ENCODE measurements at places on chromosomes 3 and 15.
A peak's percentile ranks its signal among the peaks of the same experiment; 100 is the strongest.

DNA sequence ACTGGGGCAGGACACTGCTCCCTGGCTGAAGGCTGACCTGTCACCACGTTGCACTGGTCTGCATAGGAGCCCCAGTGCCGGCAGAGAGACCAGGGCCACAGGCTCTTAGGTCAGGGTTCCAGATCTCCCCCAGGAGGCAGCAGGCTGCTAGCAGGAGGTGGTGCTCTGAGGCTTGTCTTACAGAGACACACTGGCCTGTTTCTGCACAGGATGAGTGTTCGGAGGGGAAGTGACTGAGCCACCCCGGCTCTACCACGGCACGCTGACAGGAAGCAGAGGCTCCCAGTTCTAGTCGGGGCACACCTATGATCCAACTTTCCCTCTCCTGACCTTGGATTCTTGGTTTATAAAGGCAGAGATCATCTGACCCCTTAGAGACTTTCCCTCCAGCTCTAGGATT is 8.6 kb downstream of the FBXL22 start:
- DNase-seq, result no peak

- DNase-seq, result no peak
Observed at GRCh38 chr3:189911001-189911400, 209.7 kb downstream of the P3H2 start.

GRCh38 chr3:119349354-119350041 is 55.3 kb downstream of the ARHGAP31 start:
- no peak for DNase-seq

- no peak for DNase-seq
Observed at GRCh38 chr15:47326410-47327333, 390.6 kb upstream of the SEMA6D start.

- no peak for DNase-seq
Observed at GRCh38 chr3:86056962-86057361, 934.0 kb downstream of the VGLL3 start.

DNA sequence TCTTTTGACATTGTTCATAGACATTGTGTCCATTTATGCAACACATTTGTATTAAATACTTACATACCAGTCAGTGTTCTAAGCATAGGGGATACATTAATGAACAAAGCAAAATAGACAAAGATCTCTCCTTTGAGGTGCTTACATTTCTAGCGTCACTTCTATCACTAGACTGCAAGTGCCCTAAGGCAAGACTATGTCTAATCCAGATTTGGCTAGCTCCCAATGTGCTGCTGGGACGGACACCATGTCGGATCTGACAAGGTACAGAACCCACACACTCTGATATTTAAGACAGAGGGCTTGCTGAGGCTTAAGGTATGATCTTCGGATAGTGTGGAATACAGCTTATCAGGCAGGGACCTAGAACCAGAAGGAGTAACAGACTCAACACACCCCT is 41.4 kb downstream of the MYLK start:
- DNase-seq, result no peak

DNA sequence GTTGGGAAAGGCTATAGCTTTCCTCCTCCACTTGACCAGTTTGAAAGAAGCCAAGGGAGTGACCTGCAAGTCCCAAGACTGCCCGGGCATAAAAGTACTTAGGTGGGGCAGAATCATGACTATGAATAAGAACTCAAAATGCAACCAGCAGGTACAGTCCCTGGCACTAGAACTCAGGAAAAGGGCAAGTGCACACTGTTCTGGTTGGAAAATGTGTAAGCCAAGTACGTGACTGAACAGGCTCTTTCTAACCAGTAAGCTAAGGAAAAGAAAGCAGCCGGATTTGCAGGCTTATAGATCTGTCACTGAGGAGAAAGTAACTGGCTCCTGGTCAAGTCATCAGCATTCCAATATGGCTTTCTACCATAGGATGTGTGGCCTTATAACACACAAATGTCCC is 101.2 kb upstream of the SLC4A7 start:
- DNase-seq, result no peak

DNA sequence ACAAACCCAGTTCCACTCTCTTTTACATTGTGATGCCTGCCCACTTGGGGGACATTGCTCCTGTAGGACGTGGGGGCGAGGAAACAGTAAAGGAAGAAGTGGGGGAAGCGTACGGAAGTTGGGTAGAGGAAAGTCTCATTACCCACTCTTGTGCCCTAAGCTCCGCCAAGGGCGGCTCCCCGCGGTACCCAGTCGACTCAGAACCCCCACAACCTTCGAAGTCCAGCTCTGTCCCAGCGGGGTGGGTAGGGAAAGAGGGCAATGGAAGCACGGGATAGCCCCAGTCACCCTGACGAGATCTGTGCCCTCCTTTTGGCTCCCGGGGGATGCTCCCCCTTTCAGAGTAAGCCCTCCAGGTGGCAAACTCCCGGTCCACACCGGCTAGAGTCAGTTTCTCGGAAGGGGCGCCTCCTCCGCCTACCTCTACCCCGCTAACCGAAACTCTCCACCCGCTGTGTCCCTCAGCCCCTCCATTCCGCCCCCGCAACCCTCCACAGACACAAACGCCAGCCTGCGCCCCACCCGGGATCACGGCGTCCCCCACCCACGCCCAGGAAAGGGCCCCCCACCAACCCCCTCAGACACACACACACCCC is 527 bp downstream of the CSNK1G1 start:
- DNase-seq, result no peak

DNA sequence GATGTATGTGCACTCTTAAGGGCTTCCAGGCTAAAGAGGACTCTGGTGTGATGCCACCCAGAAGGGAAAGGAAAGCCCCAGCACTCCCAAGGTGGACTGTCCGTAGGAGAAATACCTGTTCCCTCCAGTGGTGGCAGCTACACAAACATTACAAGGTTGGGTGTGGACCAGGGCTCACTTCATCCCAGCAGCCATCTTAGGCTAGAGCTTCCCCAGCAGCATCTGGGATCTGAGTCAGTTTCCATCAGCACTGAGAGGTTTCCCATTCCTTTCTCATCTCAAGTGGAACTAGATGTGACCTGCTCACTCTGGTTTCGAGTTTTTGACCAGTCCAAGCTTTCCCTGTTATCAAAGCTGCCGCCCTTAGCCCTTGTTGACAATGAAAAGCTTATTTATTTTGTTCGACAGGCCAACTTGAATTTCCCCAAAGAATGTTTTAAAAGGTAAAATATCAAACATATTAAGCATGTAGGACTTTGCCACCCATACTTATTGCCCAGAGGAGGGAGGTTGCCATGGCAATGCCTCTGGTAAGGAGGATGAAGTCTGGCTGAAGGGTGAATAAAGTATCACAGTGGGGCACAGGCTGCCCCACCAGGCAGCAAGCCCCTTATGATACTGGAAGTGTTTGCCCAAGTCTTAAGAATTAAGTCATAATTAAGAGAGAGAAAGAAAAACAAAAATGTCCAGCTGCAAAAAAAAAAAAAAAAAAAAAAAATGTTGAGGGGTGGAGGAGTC is 28.9 kb downstream of the CLDN18 start:
- DNase-seq, result no peak

GRCh38 chr3:155581579-155581978 is 163.3 kb downstream of the PLCH1 start:
- DNase-seq, result peak; percentile 22

GRCh38 chr3:17039594-17039993 is 154.8 kb downstream of the PLCL2 start:
- peak; percentile 8 for DNase-seq

DNA sequence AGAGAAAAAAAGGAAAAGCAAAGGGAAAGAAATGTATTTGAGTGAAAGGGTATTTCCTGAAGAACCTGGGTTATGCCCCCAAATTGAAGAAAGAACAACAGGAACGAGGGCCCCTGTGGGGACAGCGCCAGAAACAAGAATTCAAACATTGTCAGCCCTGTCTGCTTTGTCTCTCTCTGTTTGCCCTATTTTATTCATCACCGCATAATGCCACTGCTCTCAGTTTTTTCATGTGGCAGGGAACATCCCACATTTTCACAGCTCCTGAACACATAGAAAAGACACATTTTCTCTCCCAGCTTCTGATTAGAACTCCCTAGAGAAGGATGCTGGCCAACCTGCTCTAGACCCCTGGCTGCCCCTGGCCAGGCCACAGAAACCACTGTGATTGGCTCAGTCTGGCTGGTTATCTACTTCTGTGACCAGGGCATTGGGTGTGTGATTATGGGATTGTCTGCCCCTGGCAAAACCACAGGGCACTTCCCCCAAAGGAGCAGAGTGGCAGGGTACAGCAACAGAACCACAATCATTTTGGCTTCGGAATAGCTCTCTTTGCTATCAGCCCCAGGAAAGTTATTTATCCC is 31.3 kb upstream of the CCDC54 start:
- DNase-seq, result no peak

- DNase-seq, result no peak
Observed at GRCh38 chr15:35195649-35196048, 110.6 kb upstream of the NANOGP8 start.

DNA sequence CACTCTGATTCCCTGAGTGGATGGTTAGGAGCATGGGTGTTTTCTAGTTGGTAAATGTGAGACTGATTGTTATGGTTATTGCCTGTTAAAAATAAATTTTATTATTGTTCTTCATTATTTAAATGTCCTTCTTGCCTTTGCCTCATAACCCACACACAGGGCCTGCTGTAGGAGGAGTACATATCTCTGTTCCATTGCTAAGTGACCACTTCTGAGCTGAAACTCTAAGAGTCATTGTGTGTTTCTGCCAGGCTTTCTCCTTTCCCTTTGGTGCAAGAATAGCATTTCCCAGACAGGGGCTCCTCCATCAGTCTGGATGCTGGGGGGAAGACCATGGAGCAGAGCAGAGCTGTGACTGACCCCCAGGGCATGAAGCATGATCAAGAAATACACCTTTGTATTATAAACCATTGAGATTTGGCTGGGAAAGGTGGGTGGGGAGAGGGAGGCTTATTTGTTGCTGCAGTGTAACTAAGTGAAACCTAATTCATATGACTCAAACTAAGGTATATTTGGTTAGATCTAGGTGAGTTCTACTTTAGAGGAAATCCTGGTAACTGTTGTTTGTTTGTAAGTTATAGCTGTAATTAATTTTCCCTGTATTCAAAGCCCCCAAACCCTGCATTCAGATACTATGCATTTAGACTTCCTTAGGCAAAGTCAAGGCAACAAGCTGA is 137.4 kb downstream of the TGFBR2 start:
- DNase-seq, result no peak

GRCh38 chr3:50676031-50676705 is 1.4 kb downstream of the DOCK3 start:
- DNase-seq, result no peak

DNA sequence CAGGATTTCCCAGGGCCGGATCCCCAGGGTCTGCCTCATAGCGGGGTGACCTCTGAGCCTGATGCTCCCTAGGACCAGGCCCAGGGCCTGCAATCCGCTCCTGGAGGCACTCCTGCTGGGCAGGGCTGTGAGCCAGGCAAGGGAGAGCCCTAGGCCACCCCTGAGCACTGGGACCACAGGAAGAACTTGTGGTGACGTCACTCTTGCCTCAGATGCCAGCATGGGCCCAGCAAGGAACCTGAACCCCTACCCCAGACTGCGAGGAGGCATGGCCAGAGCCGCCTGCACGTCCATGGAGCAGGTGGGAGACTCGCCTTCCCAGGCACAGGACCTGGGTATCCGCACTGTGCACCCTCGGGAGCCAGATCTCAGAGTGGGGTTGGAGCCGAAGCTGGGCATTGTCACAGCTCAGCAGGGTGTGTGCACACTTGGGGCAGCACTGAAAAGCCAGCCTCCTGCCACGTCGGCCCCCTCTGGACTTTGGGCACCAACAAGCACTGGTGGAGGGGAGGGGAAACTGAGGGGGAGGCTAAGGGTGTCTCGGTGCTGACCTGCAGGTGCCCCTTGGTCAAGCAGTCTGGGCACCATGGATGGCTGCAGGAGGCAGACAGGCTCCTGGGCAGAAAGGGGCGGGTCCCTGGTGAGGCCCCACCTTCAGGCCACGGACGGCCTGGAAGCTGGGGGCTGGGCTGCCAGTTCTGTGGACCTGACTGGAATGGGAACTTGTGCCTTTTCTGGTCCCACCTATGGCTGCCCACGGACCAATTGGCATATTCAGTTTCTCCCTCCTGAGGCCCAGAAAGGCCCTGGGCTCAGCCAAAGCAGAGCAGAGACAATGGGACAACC is 49.3 kb downstream of the SLC6A20 start:
- DNase-seq, result peak; percentile 4

GRCh38 chr3:152097120-152097519 is 171.6 kb upstream of the MBNL1 start:
- DNase-seq, result no peak

GRCh38 chr3:170585937-170586310 is at the start of gene SLC7A14:
TSS of gene SLC7A14 (minus strand) at chr3:170586075. CDS start at chr3:170526936, 59,139 bp downstream.
- DNase-seq, result no peak

DNA sequence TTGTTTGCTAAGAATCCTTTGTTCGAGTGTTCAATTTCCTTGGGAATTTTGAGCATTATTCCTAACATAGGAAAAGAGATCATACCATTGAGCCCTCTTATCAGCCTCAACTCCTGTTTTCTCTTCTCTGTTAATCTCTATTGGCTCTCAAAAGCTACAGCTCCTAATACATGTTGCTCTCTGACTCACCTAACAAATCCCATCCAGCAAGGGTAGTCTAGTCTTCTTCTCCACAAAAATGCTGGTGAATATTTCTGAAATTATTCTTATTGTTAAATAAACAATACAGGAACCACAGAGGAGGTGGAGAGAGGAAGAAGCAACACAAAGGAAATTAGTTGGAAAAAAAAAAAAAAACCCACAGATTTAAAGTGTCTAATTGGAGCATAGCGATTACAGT is 325.8 kb upstream of the NAALADL2 start:
- DNase-seq, result no peak

- DNase-seq, result no peak
Observed at GRCh38 chr3:43132870-43133636, 27.2 kb upstream of the POMGNT2 start.

DNA sequence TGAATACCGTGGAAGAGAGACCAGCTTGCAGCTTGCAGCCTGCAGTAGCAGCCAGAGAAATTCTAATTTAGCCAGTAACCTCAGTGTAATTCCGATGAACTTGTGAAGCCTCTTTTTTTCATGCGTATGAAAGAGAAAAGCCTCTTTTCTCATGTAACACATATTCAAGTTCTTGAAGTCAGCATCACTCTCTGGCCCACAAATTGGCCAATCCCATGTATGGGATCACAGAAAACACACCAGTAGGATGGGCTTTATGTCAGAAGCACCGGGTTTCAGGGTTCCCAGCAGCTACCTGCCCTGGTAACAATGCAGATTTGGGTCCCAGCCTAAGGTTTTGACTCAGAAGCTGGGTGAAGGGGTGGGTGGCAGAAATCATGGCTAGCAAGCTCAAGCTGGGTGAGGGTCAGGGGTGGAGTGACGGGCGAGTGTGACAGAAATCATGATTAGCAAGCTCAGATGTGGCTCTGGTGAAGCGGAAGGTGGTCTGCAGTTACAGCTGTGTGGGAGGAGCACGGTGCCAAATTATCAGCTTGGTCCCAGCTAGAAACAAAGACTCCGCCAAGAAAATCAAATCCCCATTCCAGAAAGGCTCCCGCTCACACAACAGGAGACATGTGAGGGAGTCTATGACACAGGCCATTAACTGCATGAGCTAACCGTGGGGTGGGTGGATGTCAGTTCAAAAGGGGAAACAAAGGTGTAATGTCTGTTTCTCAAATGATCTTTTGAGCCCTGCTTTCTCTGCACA is 86.6 kb downstream of the SNRK start:
- no peak for DNase-seq

DNA sequence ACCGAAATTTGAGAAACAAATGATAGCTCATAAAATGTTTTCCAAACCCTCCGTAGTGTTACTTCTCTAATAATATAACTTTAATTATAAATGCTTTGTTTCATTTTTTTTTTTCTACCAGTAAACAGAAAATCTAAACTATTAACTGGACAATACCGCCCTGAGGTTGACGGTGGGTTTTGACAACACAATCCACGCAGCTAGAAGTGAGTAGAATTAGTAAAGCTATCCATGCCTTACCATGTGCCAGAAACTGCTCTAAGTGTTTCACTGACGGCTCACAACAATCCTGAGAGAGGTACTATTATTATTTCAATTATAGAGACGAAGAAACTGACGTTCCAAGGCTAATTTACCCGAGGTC is 410 bp downstream of the NDUFAF1 start:
- DNase-seq, result no peak
